ENCODE measurements at places on chromosomes 5 and 9. TPM values are rescaled to one million over a fixed set of nuclear protein-coding genes. Genes with fewer than 3 reads are reported as not detected.

Gene MUSK
- total RNA-seq, result not detected

Gene PCDHGA7
- 13.0 TPM for total RNA-seq

Gene DRD1
- not detected for total RNA-seq

Gene GGTA1
- total RNA-seq, result 16.3 TPM

Gene AMACR
- 9.5 TPM for total RNA-seq

Gene TSLP
- 1.2 TPM for total RNA-seq

Gene TEX48
- total RNA-seq, result not detected

Gene C5orf63
- total RNA-seq, result 4.8 TPM

Gene ZNF454
- total RNA-seq, result 0.59 TPM

Gene NUTM2G
- not detected for total RNA-seq

Gene TAF11L5
- total RNA-seq, result not detected

Gene LCNL1
- total RNA-seq, result 0.21 TPM

Gene SERF1B
- 33.4 TPM for total RNA-seq
